Left ventricle myocardium superior (tissue), 1 donor: ENCODE measurements at places on chromosomes 2 and 18.

DNA sequence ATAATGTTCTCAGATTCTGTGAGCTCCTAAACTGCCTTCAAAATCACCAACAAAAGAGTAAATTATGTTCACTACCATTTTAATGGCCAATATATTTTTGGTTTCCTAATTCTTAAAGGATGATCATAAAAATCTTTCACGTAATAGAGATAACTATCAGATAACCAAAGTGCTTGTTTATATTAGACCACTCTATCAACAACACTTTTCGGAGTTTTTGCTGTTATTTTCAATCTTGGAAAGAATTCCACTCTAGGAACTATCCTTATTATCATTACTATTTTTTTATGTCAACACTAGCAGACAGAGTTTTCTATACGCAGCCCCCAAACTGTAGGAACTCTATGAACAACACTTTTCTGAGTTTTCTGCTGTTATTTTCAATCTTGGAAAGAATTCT, 782.5 kb upstream of the ZEB2 start:
- no peak for DNase-seq

- DNase-seq: no peak
Measured at GRCh38 chr2:56347881-56348280, 164.1 kb downstream of the CCDC85A start.

DNA sequence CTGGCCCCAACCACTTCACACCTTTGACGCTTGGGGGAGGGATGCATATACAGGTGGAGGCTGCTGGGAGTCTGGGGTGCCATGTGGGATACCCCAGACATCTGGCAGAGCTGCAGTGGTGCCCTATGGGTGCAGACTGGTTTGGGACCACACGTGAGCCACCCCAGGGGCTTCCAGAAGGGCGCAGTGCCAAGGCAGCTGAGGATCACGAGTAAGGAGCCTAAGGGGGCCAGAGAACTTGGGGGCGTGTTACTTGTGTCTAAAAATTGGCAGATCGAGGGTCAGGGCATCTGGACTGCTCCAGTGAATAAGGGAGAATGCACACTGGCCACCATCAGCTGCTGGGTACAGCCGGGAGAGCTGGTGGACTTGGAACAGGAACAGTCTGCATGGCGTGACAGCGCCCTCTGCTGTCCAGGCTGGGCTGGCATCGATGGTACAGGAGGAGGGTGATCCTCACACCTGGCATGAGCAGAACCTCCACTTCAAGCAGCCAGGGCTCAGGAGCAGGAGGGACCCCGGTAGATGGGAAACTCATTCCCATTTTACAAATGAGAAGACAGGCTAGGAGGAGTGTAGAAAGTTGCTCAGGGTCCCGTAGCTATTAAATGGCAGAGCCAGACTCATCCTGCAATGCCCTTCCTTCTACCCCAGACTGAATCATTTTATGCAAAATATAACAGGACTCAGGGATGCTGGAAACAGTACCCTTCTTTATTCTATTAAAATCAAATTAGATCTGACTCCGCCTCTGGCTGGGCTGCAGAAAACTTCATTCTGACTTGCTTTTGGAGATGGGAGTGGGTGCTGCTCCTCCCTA, 60.4 kb downstream of the ATOH8 start:
- DNase-seq: peak; percentile 95

- DNase-seq: no peak
Measured at GRCh38 chr18:76634564-76634963, 139.5 kb upstream of the ZNF516 start.

- no peak for DNase-seq
Measured at GRCh38 chr18:45664824-45665763, 49.8 kb downstream of the SLC14A2 start.

DNA sequence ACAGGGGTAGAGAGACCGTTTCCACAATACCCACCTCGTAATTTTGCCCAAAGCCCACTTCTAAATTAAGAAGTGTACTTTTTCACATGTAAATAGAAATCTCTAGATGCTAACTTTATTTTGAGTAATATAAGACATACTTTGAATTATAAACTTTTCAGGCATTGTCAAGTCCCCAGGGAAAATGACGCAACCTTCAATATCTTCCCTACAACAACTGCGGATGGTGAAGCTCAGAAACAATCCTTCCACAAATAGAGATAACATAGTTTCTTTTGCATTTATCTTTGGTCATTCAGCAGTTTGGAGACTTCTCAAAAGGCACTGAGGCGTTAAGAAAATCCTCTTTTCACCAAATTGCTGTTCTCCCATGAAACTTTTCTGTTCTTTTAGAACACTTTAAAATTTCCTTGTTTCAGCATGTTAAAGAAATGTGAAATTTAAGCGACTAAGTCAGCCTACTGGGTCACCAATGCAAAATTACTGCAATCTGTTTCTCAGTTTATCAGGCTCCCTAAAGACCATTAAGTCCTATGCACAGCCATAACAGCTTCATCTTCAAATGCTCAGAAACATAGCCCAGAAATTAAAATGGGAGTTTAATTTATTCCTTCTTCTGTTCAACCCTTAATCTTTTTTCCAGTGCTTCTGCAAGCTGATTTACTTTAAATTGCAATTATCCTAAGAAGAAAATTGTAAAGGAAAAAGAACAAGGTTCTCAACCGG, 118.3 kb upstream of the DNAJC10 start:
- DNase-seq: no peak

DNA sequence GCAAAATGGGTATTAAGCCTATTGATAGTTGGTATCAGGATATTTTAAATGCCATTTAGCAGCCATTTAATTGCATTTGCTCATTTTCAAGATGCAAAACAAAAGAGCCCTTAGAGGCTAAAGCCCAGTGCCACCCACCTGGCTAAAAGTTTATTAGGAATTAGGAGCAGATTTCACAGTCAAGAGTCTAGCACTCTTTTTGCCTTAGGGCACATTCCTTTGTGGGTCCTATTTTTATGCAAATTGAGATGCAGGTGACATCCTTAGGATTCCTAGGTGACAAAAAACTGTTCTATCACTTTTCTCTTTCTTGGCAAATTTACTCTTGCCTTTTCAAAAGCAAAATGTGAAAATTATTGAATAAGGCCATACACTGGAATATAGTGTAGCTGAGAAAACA, 42.0 kb downstream of the CTNNA2 start:
- no peak for DNase-seq
